Osteocyte (in vitro differentiated cells): ENCODE measurements at places on chromosomes 2 and 18.
A peak's percentile ranks its signal among the peaks of the same experiment; 100 is the strongest.

DNA sequence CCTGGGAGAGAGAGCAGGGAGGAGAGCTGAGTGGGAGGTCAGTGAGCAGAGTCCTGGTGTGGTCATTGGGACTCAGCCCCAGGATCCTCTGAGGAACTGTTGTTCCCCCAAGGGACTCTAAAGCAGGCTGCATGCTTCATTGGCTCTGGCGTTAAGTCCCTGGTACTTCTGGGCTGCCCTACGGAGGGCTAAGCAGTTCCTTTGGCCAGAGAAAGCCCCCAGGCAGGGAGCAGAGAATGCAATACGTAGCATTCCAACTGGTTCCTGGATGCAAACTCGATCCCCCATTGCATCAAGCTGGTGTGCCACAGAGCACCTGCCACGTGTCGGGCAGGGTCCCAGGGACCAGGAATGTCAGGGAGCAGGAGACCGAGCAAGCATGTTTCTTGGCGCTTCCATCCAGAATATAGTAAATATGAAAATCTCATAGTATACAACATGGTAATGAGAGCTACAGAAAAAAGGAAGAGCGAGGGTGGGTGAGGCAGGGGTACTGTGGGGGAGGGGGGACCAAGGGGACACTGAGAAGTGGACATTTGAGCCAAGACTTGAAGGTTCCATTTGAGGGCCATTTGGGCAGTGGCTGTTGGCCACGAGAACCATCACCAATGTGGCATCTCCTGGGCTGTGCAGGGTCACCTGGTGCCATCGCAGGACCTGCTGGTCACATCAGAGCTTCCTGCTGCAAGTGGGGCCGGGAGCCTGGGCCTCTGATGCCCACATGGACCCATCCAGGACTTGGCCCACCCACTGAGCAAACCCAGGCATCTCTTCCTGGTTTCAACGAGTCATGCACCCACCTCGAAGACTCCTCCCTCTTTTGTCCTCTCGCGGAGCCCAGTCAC lies 160.4 kb downstream of the ASB1 start:
- DNase-seq: peak; percentile 76

DNA sequence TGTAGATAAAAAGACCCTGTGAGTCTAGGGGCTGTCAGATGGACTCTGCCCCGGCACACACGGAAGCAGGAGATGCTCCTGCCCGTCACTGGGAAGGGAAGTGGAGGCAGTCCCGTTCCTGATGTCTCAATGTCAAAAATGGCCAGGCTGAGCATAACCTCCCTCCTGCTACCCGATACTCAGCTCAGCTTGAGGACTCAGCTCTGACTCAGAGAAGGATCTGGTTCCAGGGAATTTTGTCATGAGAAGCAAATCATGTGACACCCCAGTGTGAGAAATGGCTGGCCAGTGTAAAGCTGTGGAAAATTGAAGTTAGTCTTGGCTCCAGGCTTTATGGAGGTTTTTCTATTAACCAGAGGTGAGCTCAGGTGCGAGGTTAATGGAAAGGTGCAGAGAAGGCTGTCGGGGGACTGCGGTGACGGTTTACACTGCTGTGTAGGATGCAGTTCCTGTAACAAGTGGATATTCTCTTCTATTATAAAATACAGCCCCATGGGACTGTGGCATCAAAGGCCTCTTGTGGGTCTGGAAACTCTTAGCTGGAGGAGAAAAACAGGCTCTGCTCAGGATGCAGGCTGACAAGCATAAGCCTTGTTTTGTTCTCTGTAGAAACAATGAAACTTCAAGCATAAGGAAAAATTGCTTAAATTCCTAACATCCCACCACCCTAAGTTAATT lies 24.7 kb upstream of the AGAP1 start:
- no peak for DNase-seq

- DNase-seq: no peak
Observed at GRCh38 chr2:47735912-47736311, 47.0 kb upstream of the MSH6 start.

- no peak for DNase-seq
Observed at GRCh38 chr2:36002941-36003340, 352.6 kb upstream of the CRIM1 start.

DNA sequence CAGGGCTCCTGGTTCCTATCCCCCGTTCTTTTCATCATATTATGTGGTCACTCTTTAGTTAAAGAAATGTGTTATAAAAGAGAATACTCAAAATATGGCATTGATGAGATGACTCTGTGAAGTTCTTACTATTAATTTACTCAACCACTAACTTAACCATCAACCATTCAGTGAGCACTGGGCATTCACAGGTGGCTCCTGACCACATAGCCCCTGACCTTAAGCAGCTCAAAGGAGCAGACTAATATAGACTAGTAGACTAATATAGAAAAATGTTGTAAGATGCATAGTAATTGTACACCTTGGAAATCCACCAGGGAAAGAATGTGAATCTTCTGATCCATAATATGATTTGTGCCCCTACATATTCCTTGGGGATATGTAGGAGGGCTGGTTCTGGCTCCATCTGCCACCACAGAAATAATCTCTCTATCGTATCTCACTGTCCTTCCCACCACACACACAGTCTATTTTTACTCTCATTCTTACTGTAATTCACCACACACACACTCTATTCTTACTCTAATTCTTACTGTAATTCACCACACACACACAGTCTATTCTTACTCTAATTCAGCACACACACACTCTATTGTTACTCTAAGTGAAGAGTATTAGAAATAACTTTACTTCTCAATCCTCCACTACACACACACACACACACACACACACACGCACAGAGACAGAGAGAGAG lies 188.9 kb upstream of the ITGA4 start:
- no peak for DNase-seq

GRCh38 chr2:174776223-174776622 lies 12.0 kb upstream of the CHRNA1 start:
- no peak for DNase-seq

DNA sequence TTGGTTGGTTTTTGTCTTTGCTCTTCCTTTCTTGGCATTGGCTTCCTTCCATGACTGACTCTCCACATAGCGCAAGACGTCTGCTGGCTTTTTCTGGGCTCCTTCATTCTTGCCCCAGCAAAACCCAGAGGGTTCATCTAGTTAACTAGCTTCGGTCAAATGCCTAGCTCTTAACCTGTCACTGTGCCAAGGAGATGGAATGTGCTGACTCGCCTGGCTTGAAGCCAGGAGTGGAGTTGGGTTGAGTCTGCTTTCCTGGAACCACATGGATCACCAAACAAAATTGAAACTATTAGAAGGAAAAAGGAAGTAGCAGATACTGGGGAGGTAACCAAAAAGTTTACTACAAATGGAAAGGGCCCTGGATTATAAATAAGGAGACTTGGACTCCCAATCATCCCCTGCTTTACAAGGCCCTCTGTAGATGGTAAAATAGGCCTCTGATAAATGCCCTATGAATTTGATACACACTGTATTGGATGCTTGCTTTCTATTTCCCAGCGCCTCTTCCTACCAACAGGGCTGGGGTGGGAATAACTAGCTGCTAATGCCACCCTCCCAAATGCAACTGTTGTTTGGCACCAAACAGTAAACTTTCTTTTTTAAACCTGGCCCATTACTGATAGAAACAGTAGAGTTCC lies 11.3 kb downstream of the MALT1 start:
- peak; percentile 86 for DNase-seq

DNA sequence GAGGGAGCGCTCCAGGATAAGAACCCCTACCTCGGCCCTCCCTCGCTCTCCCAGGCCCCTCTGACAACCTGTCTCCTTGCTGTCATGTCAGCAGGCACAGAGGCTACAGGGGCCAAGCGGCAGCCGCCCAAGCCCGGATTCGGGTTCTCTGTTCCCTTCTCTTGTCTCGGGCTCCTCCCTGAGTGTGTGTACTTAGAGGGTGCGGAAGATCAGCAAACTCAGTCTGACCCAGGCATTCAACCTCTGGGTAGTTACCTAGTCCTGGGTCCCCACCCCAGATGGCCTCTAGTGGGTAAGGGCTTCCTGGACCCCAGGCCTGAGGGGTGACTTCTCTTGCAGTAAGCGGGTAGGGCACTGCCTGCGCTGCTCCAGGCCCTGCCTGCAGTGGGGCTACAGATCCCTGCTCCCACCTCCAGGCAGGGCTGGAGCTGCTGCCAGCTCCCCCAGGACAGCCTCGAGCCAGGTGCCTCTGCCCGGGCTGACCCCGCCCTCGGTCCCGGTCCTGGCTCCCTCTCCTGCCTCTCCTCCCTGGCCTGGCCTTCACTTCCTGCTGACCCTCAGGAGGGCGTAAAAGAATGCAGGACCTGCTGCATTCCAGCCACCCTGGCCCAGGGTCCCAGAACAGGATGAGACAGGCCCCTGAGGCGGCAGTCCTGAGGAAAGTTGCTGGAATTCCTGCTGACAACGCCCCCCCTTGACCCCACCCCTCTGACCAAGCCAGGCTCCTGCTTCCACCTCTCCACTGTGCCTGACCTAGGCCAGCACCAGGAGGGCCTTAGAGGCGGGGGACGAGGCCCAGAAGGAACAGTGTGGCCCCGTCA lies 22.0 kb downstream of the GPC1 start:
- no peak for DNase-seq

DNA sequence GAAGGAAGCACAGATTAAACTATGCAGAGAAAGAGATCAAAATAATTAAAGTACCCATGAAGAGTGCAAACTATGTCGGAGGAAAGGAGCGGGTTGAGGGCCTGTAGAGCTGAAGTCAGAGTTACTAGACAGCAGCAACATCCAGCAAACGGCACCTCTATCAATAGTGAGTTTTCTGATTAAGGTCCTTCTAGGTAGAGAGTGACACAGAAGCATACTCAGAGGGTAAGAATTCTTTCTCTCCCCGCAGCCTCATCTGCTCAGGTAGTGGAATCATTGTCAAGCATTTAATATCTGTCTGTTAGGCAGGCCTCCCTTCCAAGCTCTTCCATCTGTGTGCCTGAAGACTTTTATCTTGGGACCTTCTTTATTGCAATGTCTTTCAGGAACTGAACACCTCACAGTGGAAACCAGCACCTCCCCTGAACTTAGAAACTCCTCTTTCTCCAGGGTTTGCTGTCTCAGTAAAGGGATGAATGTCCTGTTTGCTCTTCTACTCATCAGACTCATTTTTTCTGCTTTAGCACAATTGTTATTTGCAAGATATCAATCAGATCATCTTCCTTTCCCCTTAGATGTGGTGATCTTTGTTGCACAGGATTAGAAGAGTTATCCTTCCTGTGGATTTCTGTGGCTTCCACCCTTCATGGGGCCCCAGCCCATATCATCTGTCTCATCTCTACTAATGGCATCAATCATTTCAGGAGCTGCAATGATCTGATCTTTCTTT lies 28.8 kb downstream of the SP140 start:
- DNase-seq: no peak

GRCh38 chr18:52343138-52343537 lies 3.1 kb downstream of the DCC start:
- DNase-seq: no peak

DNA sequence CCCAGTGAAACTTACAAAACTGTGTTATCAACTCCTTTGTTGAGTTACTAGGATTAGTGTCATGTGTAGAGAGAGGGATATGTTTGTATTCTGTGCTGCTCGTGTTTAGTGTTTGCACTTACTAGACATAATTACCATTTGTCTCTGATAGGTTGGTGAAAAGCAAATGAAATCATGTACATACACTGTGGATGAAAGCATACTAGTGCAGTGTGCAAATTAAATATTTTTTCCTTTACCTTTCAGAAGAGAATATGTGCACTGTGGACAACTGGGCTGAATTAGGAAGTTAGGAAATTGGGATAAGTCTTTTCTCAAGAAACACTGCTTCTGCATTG lies 1.2 kb downstream of the KIAA1328 start:
- no peak for DNase-seq

DNA sequence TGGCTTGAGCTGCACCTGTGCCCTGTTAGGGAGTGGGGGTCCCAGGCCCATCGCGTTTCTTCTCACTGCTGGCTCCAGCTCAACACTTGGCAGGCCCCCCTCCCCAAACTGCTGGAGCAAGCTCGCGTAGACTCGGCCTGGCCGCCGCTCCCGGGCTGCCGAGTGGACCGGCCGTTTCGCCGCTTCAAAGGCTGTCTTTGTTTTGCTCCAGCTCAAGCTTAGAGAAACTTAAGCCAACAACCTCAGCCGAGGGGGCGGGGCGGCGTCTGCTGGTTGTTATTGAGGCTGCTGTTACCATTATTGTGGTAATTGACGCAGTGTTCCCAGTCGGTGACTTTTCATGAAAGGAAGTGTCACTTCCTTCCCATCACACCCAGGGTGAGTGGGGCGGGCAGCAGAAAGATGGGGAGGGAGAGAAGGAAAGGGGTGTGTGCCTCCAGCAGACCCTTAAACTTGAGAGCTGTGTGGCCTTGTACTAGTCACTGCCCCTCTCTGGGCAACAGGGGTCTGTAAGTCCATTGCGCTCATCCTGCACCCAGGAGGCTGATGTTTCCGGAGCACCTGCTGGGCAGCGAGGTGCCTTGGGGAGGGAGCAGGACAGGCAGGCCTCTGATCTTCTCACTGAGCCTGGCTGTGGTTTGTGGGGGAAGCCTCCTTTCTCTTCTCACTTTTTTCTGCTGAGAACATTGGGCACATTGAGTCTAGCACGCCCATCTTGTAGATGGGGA lies 2.1 kb downstream of the ARID5A start:
- no peak for DNase-seq
